H54 (cell line): ENCODE measurements at places on chromosomes 5 and 9.

DNA sequence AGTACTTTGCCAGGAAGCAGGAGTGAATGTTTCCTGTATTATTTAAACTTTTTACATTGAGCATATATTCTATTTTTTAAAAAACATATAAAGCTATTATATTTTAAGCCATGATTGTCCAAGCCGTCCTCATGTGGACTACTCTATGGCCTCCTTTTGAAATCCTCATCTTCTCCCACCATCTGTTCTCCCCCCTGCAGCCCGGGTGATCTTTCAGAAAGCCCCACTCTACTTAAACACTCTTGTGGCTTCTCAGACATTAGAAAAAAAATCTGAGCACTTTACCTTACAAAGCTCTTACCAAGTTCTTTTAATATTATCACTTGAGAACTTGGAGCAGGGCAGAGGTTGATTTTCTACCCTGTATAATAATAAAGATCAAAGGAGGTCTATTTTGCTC lies 95.4 kb downstream of the CAVIN4 start:
- DNase-seq = no peak

- no peak for DNase-seq
Measured at GRCh38 chr5:6289239-6289638, 89.1 kb downstream of the MED10 start.

GRCh38 chr5:158821331-158821730 lies 278.4 kb downstream of the EBF1 start:
- no peak for DNase-seq

DNA sequence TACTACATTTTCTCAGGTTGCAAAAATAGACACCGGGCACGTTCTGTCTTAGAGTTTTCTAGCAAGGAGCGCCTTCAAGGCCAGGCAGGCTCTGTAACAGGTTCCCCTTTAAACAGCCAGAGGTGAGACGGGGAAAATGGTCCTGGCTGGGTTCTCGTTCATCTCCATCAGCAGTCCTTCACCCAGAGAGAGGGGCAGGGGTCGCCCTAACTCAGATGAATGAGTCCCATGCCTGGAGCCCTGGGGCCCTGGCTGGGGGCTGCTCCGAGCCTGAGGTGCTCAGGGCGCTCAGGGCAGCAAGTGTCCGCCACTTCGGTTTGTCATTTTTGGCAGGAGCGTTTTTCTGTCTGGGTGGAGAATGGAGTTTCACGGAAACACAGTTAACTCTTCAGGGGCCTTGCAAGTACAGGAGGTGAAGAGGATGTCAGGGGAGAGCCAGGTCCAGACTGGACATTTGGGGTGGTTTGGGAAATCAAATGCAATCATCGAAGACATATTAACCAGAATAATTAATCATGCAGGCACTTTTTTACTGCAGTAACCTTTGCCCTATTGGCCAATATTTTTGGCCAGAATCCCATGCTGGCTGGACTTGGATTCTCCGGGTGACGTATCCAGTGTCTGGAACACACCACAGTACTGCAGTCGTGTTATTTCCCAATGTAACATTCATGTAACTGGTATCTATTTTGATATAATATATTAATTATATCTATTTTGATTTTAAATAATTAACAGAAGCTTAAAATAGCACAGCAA lies 2.9 kb downstream of the NTNG2 start:
- no peak for DNase-seq

- no peak for DNase-seq
Measured at GRCh38 chr9:33125871-33126823, 41.0 kb downstream of the B4GALT1 start.

- DNase-seq = no peak
Measured at GRCh38 chr9:13568841-13569601, 289.5 kb upstream of the MPDZ start.

GRCh38 chr5:17425385-17426070 lies 72.5 kb upstream of the TAF11L2 start:
- no peak for DNase-seq

- no peak for DNase-seq
Measured at GRCh38 chr9:124512806-124513204, 5.6 kb upstream of the NR5A1 start.

DNA sequence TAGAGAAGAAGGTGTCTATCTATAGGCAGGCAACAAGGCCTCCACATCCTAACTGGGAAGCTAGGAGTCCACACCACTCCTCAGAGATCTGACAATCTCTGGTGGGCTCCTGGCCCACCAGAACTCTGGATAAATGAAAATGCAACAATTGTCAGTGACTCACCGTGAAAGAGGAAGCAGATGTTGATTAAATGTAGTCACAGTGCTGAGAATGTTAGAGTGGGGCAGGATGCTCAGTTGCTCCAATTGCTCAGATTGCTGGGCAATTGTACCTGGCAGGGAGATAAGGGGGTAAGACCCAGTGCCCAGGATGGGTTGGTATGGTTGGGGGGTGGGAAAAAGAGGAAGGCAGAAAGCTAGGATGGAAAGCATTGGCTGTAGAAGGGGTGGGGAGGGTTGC lies 4.3 kb downstream of the CCL19 start:
- no peak for DNase-seq

GRCh38 chr5:115262011-115262320 lies 711 bp downstream of the PGGT1B start:
- DNase-seq = no peak

DNA sequence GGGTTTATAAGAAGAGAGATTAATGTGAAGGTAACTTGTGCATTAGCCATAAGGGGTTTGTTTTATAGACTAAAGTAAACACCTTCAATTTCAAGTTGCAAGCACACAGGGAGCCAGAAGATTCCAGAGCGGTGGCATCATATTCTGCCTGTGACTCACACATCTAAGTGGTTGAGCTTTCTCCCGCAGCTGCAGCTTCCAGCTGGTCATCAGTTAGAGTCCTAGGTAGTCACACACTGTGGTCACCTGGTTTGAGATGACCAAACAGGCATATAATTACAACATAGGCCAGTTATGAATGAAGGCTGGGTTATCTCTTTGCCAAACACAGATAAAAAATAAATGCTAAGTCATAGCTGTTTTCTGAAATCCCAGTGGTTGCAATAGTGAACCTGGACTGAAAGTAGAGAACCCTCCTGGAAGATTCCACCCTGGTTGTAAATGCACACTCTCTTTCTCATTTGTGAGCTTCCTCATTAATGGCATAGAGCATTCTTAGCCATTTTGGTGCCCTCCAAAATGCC lies 171.3 kb downstream of the GDNF start:
- peak; percentile 59 for DNase-seq

DNA sequence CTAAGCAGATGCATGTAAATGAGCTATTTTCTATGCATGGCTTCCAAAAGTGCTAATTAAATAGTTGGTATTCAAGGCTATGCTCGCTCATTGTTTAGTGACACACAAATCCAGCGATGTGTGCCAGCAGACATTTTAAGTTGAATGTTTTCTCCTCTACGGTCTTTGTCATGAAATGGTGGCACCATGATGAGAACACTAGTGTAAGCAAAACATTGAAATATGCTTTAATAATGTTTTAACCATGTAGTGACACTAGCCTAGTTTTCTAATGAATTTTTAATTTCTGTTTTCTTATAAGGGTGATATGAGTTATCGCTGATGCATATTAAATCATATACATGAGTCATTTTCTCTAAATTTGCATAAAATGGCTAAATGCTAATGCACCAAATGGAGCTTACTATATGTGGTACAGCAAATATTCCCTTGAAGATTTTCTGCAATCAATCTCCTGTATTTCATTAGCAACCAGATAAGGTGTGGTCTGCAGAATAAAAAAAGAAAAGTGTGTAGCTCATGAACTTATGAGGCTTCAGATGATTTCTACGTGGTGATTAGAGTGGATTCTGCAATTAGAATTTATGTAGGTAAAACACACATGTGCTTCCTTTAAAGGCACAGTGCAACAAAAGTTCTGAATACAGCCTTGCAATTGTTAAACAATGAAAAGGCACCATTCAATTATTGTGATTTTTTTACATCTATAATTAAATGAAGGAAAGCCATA lies 226.6 kb downstream of the MEF2C start:
- DNase-seq = no peak

GRCh38 chr5:137182576-137182975 lies 316.6 kb downstream of the SPOCK1 start:
- no peak for DNase-seq

DNA sequence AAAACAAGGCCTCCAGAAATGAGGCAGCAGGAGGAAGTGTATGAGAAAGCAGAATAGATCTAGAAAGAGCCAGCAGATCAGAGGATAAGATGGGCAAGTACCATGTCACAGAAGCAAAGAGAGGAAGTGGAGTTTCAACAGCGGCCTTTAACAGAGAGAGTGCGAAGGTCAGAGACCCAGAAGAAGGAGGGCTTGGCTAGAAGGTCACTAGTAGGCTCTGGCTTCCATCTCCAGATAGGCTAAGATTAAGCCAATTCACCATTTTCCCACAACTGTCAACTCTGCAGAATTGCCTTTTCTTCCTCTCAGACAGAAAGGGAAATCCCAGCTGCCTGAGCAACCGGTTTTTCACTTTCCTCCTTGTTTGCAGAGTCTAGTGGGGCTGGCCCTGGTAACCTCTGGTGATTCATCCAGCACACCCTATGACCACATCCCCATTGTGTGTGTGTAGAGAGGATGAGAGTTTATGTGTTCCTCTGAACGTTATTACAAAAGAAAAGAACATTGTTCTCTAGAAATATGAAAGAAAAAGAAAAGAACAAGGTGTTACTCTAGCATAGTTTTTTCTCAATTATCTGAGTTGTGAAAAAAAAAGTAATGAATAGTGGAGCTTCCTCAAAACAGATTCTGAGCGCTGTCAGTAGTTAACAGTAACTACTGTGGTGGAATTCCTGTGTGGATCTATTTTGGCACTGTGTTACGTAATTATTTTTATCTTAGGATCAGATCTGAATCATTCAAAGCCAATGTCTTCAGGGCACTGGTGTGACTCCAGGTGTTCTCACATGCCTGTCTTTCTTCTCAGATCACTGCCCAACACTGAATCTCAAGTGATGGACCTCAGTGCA lies 220.4 kb downstream of the ARRDC3 start:
- DNase-seq = peak; percentile 47

DNA sequence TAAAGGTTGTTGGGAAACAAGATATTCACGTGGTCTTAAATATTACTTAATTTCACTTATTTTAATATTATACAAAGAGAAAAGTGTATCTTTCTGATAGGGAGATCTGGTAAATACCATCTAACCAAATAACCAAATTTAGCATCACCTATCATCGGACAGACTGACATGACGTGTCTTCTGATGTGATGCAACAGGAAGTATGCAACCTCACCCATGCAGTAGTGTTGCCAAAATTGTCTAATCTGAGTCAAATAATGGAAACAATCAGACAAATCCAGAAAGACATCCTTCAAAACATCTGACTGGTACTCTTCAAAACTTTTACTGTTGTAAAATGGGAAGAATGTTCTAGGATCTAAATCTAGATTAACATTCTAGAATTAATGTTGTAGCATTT lies 148.0 kb downstream of the FGF1 start:
- DNase-seq = no peak

GRCh38 chr5:151812757-151813309 lies 41.1 kb downstream of the G3BP1 start:
- DNase-seq = no peak

DNA sequence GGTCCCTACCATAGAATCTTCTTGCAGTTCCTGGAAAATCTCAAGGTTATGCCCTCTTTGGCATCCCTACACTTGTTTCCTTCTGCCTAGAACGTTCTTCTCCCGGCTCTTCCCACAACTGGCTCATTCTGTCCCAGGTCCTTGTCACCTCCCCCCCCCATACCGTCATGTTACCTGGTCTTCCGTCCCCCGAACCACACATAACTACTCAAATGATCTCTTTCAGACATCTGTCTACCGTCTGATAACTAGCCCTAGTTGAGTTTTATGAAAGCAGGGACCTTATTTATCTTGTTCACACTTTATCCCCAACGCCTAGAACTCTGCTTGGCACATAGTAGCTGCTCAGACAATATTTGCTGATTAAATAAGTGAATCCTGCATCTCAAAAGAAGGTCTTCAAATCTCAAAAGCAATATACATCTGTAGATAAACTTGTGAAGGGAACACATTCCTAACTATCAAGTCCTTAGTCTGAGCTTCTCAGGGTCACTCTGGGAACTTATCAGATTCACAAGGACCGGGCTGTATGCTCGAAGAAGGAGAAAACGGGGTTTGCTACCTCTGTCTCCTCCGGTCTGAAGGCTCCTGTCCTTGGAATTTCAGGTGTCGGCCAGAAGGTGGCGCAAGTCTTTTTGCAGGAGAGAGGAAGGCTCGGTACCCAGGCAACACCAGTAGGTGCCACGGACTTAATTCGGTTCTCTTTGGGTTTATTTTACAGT lies 30.0 kb downstream of the LCP2 start:
- DNase-seq = peak; percentile 76

DNA sequence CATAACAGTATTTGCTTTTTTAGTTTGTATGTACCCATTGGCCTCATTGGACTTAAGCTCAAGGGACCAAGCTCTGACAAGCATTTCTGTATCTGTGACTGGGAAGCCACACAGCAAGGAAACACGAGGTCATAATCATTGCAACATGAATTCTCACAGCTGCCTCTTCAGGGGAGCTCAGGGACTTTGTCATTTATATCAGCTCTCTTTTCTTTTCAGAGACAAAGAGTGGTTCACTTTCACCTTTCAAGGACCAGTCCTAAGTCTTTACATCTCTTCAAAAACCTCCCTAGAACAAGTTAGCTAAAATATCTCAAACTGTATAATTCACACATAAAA lies 58.6 kb downstream of the ADAMTS12 start:
- no peak for DNase-seq

DNA sequence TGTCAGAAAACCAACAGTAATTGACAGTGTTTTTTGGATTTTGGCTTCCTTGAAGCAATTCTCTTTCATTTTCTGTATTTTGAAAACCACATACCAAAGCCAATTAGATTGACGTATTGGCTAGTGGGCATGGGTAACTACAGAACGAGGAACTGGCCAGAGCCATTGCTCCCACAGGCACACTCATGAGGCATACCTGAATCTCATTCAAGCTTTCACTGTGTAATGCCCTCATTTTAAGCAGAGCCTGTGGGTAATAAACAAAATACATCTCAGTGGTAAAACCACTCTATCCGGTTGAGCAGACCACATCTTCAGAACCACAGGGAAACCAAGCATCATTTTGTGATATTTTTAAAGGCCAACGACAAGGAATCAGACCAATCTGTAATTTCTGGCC lies 394.1 kb downstream of the ZNF608 start:
- no peak for DNase-seq

- DNase-seq = no peak
Measured at GRCh38 chr9:119432428-119432827, 63.2 kb upstream of the BRINP1 start.

GRCh38 chr5:160545832-160546231 lies 124.2 kb downstream of the PTTG1 start:
- no peak for DNase-seq

GRCh38 chr5:38423276-38424147 lies 132.9 kb downstream of the LIFR start:
- no peak for DNase-seq
